ENCODE measurements at places on chromosomes 5 and 9. TPM values are rescaled to one million over a fixed set of nuclear protein-coding genes. Genes with fewer than 3 reads are reported as not detected.

The JAKMIP2 gene
- total RNA-seq = 1.3 TPM

The ERCC8 gene
- total RNA-seq = 12.2 TPM

The CSNK1G3 gene
- 66.0 TPM for total RNA-seq

The ZNF608 gene
- 29.6 TPM for total RNA-seq

The NPM1 gene
- 877 TPM for total RNA-seq

DNA sequence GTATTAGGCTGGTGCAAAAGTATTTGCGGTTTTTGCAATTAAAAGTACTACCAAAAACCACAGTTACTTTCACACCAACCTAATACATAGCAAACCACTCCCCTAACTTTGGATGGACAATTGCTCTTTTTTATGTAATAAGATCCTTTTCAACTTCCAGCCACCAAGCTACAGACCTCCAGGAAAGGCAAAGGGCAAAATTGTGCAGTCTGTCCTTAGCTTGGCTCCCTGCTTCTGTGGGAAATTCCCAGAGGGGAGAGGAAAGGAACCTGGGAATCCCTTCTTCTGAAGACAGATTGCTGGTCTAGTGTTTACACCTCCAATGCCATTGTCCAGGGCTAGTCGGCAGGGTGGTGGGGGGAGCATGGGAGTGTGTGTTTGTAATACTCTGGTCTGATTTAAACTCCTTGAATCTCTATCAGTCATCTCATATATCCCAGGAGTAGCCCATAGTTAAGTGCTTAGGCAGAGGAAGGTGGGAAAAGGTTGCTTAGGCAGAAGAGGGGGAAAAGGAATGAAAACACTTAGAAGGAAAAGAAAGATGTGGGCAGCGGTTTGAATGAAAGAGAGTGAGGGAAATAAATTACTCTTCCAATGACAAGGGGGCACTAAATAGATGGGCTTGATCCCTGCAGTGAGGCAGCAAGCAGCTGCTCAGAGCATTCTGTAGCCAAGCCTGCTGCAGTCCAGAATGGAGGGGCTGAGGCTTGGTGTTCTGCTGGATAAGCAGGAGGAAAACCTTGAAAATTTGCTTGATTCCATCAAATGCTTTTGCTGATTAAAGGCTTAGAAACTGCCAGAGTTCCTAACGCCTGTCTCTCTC is 86.9 kb upstream of the MAP1B start:
- DNase-seq = no peak

GRCh38 chr5:135310328-135310989 is 88.6 kb downstream of the MACROH2A1 start:
- DNase-seq = no peak

DNA sequence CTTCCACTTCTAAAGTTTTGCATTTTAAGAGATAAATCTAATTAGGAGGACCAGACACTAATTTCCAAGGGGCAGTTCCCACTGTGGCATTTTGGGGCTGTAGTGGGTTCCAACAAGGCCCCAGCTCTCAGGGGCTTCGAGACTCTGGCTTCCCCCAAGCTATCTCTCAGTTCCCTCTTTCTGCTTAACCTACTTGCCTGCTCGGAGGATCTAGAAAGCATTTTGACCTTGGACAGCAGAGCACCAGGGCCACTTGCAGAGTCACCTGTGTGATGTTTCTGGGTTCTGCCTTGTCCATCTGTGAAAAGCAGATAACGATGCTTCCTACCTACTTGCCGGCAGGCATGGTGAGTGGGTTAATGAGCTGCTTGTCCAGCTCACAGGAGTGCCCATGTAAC is 175.4 kb downstream of the MED10 start:
- DNase-seq = no peak

DNA sequence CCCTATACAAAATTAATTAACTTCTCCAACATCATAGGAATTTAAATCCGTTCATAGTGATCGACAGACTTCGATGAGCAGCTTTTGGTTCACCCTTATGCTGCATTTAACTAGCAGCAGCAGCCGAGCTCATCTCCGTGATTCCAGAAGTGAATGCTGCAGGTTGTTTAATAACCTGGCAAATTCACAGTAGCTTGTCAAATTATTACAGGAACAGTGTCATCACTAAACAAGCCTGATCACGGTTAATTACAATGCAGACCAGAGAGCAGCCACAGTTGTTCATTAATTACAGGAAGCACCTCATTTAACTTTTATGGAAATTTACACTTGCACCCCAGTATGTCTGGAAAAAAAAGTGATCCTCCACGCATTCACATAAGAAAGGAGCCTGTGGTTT is 188.2 kb downstream of the BNC2 start:
- DNase-seq = no peak

GRCh38 chr9:89662718-89663613 is 58.2 kb downstream of the GADD45G start:
- DNase-seq = no peak

DNA sequence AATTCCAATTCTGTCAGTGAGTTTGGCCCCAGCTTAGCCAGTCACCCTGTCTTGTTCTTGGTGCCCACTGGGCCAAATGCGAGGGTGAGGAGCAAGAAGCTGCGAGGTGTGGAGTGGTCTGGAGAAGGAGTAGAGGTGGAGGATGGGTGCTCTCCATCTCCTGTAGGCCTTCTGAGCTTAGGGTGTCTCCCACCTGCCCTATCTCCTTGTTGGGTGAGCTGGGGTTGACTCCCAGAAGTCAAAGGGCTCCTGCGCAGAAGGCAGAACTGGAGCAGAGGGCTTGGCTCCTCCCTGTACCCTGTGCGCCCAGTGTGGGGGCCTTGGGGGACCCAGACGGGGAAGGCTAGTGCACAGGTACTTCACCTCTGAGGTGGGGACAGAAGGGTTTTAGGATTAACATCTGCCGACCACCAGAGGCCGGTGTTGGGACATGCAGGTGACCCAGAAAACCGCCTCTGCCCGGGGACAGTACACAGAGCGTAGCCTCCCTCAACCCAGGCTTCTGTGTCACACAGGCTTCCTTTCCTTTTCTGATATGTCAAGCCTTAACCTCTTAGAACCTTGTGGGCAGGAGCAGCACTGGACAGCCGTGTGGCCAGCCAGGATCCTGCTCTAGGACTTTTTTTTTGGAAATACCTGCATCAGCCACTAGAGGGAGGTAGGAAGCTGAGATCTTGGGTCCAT is 16.9 kb downstream of the IL5 start:
- DNase-seq = no peak

GRCh38 chr5:115209279-115209678 is 39.6 kb upstream of the TRIM36 start:
- no peak for DNase-seq

DNA sequence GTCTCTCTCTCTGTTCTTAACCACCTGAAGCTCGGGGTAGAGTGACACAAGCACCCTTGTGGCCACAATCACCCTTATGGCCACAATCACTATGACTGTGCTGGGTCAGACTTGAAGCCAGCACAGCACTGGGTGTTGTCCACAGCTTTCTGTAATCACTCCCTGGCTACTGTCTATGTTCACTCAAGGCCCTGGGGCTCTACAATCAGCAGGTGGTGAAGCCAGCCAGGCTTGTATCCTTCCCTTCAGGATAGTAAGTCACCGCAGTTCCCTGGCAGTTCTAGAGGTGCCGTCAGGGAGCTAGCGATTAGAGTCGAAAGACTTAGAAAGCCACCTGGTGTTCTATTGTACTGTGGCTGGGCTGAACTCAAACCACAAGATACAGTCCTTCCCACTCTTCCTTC is 44.2 kb downstream of the GDA start:
- DNase-seq = no peak

- no peak for DNase-seq
Observed at GRCh38 chr5:124843596-124843899, 97.1 kb upstream of the ZNF608 start.

DNA sequence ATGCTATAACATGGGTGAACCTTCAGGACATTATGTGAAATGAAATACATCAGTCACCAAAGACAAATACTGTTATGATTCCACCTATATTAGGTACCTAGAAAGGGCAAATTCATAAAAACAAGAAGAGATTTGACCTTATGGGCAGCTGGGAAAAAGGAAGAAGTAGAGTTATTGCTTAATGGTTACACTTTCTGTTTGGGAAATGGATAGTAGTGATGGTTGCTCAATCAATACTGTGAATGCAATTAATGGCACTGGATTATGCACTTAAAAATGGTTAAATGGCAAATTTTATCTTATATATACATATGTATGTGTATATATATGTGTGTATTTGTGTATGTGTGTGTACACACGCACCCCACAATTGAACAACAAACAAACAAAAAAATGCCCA is 15.2 kb downstream of the FKBP15 start:
- no peak for DNase-seq

DNA sequence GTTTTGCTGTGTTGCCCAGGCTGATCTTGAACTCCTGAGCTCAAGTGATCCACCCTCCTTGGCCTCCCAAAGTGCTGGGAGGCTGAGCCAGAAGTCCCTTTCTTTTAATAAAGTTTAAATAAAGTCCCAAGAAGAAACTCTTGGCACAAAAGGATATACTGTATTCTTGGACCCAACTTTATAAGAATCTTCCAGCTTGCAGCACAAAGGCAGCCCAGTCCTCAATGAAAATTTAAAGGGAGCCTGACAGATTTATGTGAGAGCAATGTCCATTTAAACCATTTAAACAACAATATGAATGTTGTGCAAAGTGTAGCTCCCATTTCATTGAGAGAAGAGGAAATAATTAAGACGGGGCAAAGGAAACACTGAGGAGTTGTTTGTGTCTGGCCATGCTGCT is 217.0 kb downstream of the DOCK8 start:
- no peak for DNase-seq

- DNase-seq = no peak
Observed at GRCh38 chr5:144201588-144201987, 30.9 kb downstream of the KCTD16 start.

GRCh38 chr5:116452774-116453368 is 121.8 kb downstream of the SEMA6A start:
- no peak for DNase-seq

GRCh38 chr5:10655161-10655971 is 91.5 kb downstream of the ANKRD33B start:
- DNase-seq = no peak

- no peak for DNase-seq
Observed at GRCh38 chr5:3542158-3542557, 53.5 kb upstream of the IRX1 start.

DNA sequence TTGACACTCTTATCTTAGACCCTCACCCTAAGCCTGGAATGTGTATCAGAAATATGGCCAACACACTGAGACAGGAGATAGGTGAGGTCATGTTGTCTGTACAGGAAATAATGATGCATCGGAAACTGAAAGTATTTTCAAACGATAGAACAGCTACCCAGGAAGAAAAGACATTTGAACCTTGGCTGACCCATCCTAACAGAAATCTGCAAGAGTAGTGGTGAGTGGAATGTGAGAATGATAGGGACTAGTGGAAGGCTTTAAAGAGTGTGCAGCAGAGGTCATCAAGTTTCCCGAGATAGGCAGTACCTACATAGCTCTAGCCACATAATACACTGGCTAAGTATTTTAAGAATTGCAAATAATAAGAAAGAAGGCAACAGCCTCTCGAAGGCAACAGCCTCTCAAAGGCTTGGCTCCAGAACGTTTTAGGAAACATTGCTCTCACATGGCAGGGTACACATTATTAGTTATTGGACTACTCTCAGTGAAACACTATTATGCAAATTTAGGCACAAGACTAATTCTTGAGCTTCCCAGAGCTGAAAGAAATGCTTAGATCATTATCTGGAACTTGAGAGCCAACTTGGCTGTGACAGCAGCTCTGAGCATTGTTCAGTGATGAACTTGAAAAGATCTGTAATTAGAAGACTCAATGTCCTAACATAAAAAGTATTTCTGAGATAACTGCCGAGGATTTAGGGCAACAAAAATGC is 133.1 kb upstream of the FBXL7 start:
- DNase-seq = no peak

Data from ureter (tissue), 1 donor.